ENCODE measurements at places on chromosomes 5 and 9. TPM values are rescaled to one million over a fixed set of nuclear protein-coding genes. Genes with fewer than 3 reads are reported as not detected.

LHX3 gene
- not detected for total RNA-seq

TXNDC8 gene
- total RNA-seq: not detected

- H3K27me3 ChIP-seq: no peaks in the 10 kb centered on the region
- H3K4me3 ChIP-seq: no peak overlapping the region
- no peak overlapping the region for H3K27ac ChIP-seq
- H3K4me1 ChIP-seq: no peaks in the 10 kb centered on the region
- DNase-seq: no peak
These were observed 19.3 kb downstream of the SLIT3 start for GRCh38 chr5:169281625-169282024.

DNA sequence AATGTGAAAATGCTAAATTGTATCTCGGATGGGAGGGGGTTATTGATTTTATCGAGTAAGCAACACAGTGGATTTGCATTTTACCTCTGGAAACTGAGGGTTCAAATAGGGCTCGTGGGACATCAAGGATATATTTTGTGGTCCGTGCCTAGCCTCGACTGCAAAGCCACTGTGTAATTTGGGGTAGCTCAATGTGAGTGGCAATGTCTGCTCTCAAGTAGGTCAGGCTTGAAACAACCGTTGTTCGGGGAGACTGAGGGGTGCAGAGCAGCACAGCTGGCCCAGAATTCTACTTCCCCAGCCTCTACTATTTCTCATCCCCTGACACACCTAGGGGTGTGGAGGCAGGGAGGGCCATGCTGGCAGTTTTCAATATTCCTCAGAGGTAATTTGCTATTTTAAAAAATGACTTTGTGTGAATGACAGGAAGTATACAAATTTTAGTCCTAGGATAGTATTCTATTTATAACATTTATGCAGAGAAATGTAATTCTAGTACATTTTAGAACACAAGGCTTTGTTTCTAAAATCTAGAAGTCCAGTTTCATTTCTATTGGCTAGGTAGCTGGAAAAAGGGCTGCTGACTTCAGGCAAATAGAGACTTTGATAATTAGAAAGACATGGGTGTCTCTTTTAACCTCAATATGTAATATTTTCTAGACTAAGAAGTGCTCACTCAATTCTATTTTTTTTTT lies 1.4 kb upstream of the DAB2 start:
- no peak for DNase-seq
- no peak overlapping the region for H3K4me3 ChIP-seq
- no peaks in the 10 kb centered on the region for H3K36me3 ChIP-seq
- no peaks in the 10 kb centered on the region for H3K4me1 ChIP-seq
- no peaks in the 10 kb centered on the region for H3K27me3 ChIP-seq
